K562 (cell line): ENCODE measurements at places on chromosomes 13 and 19. TPM values are rescaled to one million over a fixed set of nuclear protein-coding genes. Genes with fewer than 3 reads are reported as not detected.

- H3K4me3 ChIP-seq, result peak overlapping the region; percentile 91
- peaks cover 18% of the 10 kb centered on the region for H3K4me1 ChIP-seq
- H3K36me3 ChIP-seq, result peaks cover 21% of the 10 kb centered on the region
- peak; percentile 35 for DNase-seq
Observed at GRCh38 chr19:10379880-10380312, 476 bp downstream of the TYK2 start.

GRCh38 chr13:25352230-25352629 lies 19.5 kb upstream of the ATP8A2 start:
- peaks cover 27% of the 10 kb centered on the region for H3K4me1 ChIP-seq
- peak overlapping the region; percentile 83 for H3K27ac ChIP-seq
- H3K4me3 ChIP-seq, result no peak overlapping the region
- DNase-seq, result peak; percentile 26
- no peaks in the 10 kb centered on the region for H3K36me3 ChIP-seq
- no peaks in the 10 kb centered on the region for H3K27me3 ChIP-seq

PGLYRP1 gene
- total RNA-seq, result not detected in 2 replicates

- no peaks in the 10 kb centered on the region for H3K36me3 ChIP-seq
- H3K4me3 ChIP-seq, result no peak overlapping the region
- no peaks in the 10 kb centered on the region for H3K27me3 ChIP-seq
- no peak overlapping the region for H3K27ac ChIP-seq
Observed at GRCh38 chr13:42812316-42812715, 30.9 kb downstream of the FAM216B start.

SMIM44 gene
- total RNA-seq, result not detected in 2 replicates

- no peak for DNase-seq
- H3K27ac ChIP-seq, result no peak overlapping the region
- H3K4me1 ChIP-seq, result peaks cover 9% of the 10 kb centered on the region
- no peaks in the 10 kb centered on the region for H3K36me3 ChIP-seq
Observed at GRCh38 chr13:34943436-34944273, 1.6 kb downstream of the NBEA start.

GYS1 gene
- 26.1 and 28.1 TPM in 2 replicates for total RNA-seq
